ENCODE measurements at places on chromosomes 7 and 10. TPM values are rescaled to one million over a fixed set of nuclear protein-coding genes. Genes with fewer than 3 reads are reported as not detected.

The TMEM176B gene
- 125 TPM for total RNA-seq

The CYP2C19 gene
- 0.21 TPM for total RNA-seq

The PTN gene
- 51.2 TPM for total RNA-seq

The DNAH11 gene
- 3.6 TPM for total RNA-seq

The RAMP3 gene
- 55.0 TPM for total RNA-seq

The LRRD1 gene
- 0.10 TPM for total RNA-seq

The GIMAP1 gene
- total RNA-seq, result 4.5 TPM

The SFRP4 gene
- 3.0 TPM for total RNA-seq
